ENCODE measurements at places on chromosomes 11 and 22.

- DNase-seq: peak; percentile 30
These were observed 187.0 kb downstream of the DSCAML1 start for GRCh38 chr11:117610045-117610444.

DNA sequence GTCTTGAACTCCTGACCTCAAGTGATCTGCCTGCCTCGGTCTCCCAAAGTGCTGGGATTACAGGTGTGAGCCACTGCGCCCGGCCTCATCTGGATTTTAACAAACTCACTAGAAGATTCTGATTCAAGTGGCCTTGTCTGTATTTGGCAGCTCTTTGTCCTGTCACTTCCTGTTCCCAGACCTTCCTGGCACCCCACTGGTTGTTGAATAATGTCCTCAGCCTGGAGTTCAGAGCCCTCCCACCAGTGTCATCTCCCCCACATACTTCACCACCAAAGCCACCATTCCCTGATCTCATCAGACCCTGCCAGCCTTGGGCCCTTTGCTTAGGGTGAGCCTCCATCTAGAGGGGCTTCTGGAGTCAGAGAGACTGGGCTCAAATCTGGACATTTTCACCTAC, 3.3 kb downstream of the PELI3 start:
- DNase-seq: no peak

DNA sequence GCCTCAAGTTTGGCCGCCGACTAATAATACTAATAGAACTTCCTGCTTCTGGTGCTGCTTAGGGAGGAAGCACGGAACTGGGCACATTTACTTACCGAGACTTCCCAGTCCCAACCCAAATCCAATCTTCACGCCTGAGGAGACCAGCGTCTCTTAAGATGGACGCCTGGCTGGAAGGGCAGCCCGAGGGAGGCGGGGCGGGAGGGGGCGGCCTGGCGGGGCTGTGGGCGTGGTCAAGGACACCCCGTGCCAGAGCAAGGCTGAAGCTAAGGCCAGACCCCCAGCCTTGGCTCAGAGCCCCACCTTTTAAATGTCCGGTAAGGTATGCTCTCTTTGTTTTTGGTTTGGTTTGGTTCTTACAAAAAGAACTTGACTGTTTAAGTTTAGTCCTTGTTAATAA, at the start of gene GDPD4:
Gene GDPD4, minus strand, starts transcription at position 177 of the 400 bp plus-strand sequence. CDS start 16,549 bp downstream, outside the sequence.
- DNase-seq: no peak

DNA sequence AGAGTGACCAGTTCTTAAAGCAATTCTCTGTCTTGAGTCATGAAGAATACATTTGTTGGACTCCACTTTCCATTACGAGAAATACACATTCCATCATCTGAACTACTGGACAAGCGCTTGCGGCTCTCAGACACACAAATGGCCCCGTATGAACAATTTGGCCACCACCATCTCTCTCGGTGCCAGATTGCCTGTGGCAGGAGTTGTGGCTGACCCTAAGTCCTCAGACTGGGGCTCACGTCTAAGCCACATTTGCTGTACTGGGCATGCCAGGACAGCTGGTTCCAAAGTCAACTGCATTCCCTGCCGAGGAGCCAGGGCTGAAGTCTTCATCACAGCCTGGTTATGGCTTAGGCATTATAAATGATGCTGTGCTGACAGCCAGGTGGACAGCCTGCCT, 227.5 kb downstream of the MIAT start:
- no peak for DNase-seq

- peak; percentile 91 for DNase-seq
These were observed 13.6 kb downstream of the PARVB start for GRCh38 chr22:44037519-44038375.

DNA sequence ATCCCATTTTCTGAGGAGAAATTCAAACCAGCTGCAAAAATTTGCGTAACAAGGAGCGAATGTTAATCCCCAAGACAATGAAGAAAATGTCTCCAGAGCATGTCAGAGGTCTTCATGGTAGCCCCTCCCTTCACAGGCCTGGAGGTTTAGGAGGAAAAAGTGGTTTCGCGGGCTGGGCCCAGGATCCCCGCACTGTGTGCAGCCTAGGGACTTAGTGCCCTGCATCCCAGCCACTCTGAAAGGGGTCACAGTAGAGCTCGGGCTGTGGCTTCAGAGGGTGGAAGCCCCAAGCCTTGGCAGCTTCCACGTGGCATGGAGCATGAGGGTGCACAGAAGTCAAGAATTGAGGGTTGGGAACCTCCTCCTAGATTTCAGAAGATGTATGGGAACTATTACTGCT, 87.4 kb downstream of the BRD1 start:
- no peak for DNase-seq

DNA sequence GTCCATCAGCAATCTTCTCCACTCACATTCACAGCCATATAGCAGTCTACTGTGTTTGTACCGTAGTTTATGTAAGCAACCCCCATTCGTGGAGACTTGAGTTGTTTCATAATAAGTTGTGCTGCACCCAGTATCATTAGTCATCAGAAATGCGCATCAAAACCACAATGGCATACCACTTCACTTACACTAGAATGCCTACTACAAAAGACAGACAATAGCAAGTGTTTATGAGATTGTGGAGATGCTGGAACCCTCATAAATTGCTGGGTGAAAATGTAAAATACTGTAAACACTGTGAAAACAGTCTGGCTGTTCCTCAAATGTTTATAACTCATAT, 133.3 kb downstream of the ATXN10 start:
- peak; percentile 97 for DNase-seq

DNA sequence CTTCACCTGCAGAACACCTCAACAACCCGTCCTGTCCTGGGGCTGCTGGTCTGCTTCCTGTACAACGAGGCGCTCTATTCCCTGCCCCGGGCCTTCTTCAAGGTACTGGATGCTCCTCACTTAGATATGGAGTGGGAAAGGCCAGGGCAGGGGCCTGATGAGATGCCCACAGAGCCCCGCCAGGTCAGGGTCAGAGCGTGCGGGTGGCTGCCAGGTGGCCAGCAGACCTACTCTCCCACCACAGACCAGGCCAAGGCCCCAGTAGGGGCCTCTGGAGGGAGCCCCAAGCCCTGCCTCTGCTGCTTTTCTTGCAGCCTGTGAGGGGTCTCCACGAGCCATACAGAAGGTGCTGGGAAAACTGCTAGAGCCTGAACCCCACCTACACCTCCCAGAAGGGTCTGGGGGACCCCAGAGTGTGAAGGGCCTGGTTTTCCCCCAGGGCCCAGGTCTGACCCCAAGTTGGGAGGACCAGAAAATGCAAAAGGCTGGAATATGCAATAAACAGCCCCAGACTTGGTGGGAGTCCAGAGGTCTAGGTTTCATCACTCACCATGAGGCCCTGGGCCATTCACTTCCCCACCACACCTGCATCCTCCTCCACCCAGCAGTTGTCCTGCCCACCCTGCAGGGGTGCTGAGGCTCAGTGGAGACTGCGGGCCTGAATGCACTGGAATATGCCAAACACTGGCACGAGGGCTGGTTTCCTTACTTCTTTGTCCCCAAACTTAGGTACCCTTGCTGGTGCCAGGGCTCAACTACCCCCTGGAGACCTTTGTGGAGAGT, 14.7 kb downstream of the ZDHHC24 start:
- DNase-seq: no peak

DNA sequence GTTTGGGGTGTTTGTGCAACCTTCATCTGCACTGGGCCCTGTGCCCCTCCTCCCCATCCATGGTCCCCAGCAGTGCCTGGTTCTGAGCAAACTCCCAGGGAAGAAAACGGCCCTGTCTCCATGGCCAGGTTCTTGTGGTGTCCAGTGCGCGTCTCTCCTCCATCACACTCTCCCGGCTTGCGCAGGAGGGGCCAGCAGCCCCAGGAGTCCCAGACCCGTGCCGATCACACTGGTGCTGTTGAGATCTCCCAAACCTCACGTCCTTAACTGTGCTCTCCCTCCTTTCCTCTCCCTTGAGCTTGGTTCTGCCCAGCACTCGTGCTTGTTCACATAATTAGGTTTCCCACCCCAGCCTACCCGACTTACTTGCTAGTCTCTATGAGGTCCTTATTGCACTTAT, 10.9 kb upstream of the GRK2 start:
- no peak for DNase-seq

DNA sequence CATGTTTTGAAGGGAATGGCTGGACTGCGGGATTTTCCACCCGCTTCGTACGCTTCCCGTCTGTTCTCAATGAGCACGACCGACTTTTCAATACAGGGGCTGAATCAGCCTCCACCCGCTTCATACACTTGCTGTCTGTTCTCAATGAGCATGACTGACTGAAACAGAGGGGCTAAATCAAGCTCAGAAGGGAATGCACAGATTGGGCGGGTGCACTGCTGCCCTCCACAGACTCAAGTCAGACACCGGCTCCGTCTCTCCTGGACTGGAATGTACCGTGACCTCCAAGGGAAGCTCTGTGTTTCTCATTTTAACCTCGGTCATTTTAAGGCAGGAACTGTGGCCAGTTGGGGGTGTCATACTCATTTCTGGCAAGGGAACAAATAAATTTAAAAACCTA, 48.5 kb downstream of the BRD1 start:
- DNase-seq: no peak

DNA sequence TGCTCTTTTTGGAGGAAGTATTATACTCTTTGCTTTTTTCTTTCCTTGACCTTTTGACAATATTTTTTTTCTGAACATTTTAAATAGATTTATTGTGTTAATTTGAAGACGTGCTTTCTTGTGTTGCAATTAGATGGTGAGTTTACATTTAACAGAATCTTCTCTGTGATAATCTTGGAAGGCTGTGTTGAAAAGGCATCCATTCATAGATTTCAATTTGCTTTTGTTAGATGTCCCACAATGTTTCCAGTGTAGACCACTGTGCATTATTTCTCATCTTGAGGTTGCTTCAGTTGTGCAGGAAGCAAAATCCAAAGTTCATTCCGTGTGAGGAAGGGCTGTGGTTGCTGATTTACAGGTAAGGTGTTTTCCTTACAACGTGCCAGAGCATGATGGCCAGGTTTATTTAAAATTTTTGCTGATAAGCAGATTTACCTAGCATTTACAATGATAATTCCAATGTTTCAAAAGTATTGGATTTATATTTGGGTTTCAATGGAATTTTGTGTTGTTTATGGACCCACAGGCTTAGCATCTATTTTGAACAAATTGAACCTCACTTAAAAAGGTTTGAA, 4.1 kb upstream of the OR5J2 start:
- DNase-seq: no peak

GRCh38 chr11:57406337-57406904, 16.0 kb upstream of the PRG2 start:
- DNase-seq: no peak

DNA sequence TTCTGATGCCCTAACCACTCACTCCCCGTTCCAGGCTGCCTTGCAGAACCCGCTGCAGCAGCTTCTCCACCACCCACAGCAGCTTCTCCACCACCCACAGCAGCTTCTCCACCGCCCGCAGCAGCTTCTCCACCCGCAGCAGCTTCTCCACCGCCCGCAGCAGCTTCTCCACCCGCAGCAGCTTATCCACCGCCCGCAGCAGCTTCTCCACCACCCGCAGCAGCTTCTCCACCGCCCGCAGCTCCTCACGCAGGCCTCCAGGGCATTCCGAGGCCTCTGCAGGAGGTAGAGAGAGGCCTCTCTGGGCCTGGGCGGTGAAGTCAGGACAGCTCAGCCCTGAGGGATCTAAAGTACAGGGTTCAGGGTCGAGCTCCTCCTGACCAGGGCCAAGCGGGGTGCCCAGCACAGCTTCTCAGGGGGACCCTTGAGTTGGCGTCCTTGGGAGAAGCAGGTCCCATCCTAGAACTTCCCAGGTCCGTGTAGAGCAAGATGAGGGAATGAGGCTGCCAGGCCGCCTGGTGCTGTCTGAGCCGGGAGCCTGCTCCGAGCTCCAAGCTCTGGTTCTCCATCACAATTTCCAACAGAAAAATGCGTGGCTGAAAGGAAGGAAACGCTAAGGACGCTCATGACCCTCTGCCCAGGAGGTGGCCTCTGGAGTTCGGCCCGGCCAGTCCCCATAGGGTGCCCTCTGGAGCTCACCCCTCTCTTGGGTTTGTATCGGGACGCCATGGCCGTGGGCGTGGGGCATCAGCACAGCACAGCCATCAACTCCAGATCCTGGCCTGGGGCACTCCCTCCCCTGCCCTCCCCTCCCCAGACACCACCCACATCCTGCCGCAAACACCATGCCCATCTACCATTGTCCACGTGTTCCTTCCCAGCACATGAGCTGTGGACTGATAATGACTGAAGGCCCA, 528.6 kb downstream of the BRD1 start:
- DNase-seq: no peak

- no peak for DNase-seq
These were observed 40.3 kb downstream of the TPBGL start for GRCh38 chr11:75280770-75281468.

- no peak for DNase-seq
These were observed 4.4 kb downstream of the UBASH3B start for GRCh38 chr11:122659676-122660554.

- no peak for DNase-seq
These were observed 11.0 kb upstream of the HEPHL1 start for GRCh38 chr11:94010136-94010535.

DNA sequence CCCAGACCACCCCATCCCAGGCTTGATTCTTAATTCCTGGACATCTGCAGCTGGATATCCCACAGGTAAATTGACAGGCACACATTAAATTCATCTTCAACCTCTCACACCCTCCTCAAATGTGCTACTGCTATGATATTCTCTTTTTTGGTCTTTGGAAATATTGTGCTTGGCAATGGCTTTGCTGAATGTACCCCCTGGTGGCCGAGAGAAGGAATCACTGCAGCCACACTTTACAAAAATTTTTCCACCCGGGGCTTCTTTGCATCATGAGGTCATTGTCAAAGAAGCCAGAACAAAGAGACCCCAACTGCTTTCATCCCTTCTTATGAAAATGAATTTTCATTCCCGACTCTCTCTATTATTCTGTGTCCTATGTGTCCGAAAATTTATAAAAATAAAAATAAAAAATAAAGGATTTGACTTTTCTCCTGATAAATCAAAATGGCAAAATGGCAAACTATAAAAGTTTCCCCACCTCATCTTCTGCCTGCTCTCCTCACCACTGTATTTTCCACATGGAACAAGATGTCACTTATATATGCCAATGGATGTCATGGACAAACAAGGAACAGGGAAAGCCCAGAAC, 15.0 kb upstream of the CYB5R2 start:
- DNase-seq: peak; percentile 34

GRCh38 chr11:35927104-35927503, 16.8 kb upstream of the LDLRAD3 start:
- DNase-seq: no peak

- DNase-seq: no peak
These were observed 1450.5 kb downstream of the BRD1 start for GRCh38 chr22:48376936-48377712.
